Stimulated activated CD4-positive, alpha-beta T cell treated with anti-CD3 and anti-CD28 coated beads, Interleukin-1b, Interleukin-23, amount 100 ng/mL, for 24 hours (primary cell): ENCODE measurements at places on chromosomes 5 and 9.

GRCh38 chr5:79560771-79561524, 47.0 kb upstream of the HOMER1 start:
- no peak for DNase-seq

GRCh38 chr9:95592931-95593330, 76.2 kb upstream of the PTCH1 start:
- DNase-seq: no peak

DNA sequence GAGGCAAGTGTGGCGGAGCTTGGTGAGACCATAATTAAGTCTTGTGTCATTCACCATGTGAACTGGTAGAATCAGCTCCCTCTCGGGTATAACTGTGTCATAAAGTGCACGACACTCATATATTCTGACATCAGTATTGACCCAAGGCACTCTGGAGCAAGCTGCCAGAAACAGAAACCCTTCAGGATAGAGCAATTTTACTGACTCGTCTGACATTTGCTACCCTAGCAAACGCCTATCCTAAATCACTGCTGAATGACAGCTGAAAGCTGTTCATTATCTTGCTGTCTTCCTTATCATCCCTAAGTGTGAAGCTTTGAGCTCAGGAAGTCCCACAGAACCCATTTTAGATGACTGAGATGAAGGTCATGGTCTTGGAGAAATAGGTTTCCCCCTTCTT, 27.8 kb downstream of the PTCH1 start:
- DNase-seq: no peak

GRCh38 chr5:137370096-137371071, 128.7 kb downstream of the SPOCK1 start:
- no peak for DNase-seq

- DNase-seq: no peak
Observed at GRCh38 chr9:74333384-74334032, 163.6 kb upstream of the RORB start.

GRCh38 chr9:116162241-116162781, 8.7 kb downstream of the PAPPA start:
- DNase-seq: no peak

DNA sequence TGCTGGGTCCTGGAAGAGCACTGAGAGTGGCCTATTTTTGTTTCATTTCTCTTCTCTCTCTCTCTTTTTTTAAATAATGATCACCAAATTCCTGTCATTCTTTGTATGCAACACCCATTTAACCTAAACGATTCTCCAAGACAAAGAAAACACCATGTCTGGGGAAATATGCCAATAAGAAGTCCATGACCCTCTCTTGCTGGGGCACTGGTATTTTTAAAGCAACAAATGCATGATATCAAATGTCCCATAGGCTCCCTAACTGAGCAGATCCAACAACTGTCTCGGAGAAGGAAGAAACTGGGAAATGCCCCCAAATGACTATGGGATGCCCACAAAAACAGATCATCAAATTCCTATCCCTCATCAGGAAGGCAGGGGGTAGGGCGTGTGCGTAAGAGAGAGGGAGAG, 567.4 kb downstream of the CCDC171 start:
- no peak for DNase-seq

GRCh38 chr5:181149355-181149754, 2.0 kb downstream of the OR2V2 start:
- no peak for DNase-seq

DNA sequence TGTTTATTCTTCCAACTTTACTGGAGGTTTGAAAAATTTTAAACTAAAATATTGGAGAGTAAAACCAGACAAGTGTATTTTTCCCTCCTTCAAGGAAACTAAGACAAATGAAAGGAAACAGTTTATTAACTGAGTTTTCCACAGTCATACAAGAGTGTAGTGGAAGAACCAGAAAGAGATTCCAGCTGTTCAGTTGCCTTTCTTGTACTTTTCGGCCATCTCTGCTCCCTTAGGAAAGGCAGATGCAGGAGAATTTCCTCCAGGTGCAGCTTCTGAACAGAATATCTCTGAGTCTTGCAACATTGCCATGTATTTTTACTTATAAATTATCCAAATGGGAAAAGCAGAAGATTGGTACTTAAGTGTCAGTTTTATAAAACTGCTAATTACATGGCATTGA, 217.1 kb downstream of the MAST4 start:
- DNase-seq: no peak

- no peak for DNase-seq
Observed at GRCh38 chr5:82100303-82101077, 128.7 kb downstream of the ATG10 start.

- DNase-seq: no peak
Observed at GRCh38 chr9:135565141-135565628, 3.6 kb downstream of the PAEP start.

- no peak for DNase-seq
Observed at GRCh38 chr5:157350939-157351801, 85.2 kb downstream of the CYFIP2 start.

- no peak for DNase-seq
Observed at GRCh38 chr5:171624396-171624795, 161.2 kb upstream of the SMIM23 start.

DNA sequence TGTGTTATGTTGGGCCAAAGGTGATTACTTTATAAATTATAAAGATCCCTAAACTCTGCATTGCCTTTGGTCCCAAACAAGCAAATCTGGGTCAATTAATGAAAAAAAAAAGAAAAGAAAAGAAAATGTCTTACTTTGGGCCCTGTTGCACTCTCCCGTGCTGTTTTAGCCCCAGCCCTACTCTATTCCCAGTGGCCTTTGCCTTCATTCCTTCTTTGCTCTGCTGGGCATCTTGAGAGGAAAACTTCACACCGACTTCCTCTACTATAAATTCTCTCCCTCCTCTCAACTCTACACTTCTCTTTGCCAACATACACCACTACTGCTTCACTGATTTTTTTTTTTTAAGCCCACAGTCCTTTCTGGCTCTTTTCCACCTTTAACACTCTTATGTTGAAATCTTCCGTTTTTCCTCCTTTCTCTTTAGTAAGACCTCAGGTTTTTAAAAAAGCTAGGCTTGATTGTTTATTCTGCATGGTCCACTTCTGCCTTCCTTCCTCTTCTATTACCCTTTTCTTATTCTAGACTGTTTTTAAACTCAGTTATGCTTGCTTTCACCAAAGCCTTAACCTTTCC, 4.5 kb upstream of the MSMP start:
- DNase-seq: no peak

DNA sequence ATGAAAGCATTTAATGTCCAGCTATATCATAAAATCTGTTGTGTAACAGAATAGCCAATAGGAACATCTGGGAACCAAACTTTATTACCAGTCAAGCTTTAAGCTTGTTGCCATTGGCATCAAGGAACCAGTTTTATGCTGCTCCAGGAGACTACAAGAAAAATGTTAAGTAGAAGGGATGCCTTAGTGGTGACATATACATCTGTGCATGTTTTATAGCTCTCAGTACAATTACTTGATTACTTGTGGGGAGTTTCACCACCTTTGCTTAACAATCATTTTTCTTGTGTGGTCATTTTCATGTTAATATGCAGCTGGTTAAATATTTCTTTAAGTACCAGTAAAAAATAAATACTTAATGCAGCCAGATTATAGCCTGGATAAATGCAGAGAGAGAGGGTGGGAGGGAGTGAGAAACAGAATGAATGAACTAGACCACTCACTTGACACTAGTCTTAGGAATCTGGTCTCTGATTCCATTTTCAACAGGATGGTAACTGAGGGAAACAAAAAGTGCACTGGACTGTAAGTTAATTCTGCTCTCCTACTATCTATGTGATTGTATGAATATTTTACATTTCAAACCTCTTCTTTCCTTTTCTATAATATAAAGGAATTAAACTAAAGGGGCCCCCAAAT, 35.7 kb upstream of the LURAP1L start:
- no peak for DNase-seq

GRCh38 chr5:121638126-121638525, 213.6 kb upstream of the FTMT start:
- no peak for DNase-seq

- DNase-seq: no peak
Observed at GRCh38 chr5:132254321-132254977, 3.0 kb upstream of the PDLIM4 start.

DNA sequence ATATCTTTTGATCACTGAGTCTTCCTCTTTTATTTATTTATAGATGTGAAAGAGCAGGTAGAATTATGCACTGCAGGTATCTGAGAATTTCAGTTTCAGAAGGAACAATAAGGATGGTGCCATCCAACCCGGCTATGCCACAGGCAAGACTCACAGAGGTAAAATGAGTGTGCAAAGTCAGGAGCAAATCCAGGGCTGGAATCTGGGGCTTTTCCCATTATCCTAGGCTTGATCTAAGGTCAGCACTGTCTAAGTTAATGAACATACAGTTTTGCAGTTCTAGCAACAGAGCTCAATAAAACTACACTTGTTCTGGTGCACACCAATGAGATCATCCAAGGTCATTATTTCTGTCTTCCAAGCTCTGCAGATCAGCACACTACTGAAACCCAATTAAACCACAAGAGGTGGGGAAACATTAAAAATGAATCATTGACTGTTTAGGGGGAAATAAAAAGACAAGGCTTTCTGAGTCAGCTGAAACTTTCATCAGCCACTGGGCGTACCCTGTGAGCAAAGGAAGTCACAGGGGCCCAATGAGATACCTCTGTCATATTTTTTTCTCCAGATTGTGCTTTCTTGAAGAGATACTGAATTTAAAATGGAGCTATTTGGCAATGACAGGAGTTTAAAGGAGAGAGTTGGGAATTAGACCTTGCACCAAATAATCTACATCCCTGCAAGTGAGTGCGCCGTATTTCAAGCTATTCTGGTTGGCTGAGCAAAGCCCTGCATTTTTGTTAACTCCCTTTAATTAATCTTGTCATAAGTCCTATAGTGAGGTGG, 662.2 kb upstream of the ZNF608 start:
- no peak for DNase-seq

DNA sequence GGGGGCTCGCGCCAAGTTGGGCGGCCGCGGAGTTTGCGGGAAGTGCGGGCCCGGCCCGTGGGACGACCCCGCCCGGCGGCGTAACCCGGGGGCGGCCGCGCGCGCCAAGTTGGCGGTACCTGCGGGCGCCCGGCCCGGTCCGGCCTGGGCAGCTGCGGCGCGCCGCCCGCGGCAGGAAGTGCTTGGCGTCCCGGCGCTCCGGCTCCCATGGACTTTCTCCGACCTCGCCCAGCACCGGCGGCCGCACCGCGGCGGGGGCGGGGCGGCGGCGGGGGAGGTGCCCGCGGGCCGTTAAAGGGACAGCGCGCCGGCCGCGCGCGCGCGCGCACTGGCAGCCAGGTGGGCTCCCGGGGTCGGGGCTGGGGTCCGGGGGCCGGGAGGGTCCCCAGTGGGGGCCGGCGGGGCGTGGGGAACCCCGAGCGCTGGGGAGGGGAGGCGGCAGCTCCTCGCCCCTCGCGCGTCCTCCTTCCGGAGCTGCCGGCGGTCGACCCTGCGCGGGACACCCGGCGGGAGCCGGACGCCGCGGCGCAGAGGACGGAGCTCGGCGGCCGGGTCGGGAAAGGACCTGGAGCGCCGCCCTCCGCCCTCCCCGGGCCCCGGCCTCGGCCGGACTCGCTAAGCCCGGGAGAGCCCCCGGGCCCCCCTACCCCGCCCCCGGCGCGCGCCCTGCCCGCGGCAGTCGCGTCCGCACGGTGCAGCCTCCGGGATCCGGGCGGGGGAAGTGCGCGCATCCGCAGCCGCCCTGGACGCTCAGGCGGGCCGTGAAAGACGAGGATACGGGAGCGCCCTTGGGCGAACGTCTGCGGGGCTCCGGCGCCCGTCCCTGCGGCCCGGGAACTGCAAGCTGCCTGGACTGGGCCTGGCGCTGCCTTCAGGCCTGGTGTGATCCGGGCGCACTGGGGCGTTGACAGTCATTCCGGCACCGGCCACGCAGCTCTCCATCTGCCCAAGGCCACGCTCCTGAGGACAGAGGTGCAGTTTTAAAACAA, at the start of gene NACC2:
NACC2 (minus strand) TSS at position 220 of the 989 bp plus-strand sequence. CDS start 44,768 bp downstream, outside the sequence.
- DNase-seq: no peak

DNA sequence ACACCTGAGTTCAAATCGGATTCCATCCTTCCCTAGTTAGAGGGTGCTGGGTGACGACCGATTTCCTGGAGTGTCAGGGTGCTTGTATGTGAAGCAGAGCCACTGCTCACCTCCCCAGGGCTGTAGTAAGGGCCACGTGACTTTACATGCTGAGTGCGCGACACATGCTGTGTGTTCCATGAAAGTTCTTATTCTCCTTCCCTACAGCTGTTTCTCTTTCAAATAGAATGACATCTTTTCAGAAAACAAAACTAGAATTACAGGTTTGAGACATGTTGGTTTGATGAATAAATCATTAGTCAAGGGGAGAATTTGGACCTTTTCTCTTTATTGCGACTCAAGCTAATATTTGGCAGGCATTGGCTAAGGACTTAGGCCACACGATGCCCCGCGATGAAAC, 113.1 kb downstream of the JMY start:
- no peak for DNase-seq

GRCh38 chr9:34458959-34459340, 345 bp downstream of the DNAI1 start:
- DNase-seq: no peak

- DNase-seq: no peak
Observed at GRCh38 chr5:147359101-147359500, 124.3 kb downstream of the STK32A start.

- DNase-seq: no peak
Observed at GRCh38 chr9:135204177-135204576, 116.7 kb downstream of the OLFM1 start.

- no peak for DNase-seq
Observed at GRCh38 chr5:39217365-39218281, 1.7 kb downstream of the FYB1 start.

- DNase-seq: no peak
Observed at GRCh38 chr9:133779516-133780403, 41.6 kb upstream of the SARDH start.

DNA sequence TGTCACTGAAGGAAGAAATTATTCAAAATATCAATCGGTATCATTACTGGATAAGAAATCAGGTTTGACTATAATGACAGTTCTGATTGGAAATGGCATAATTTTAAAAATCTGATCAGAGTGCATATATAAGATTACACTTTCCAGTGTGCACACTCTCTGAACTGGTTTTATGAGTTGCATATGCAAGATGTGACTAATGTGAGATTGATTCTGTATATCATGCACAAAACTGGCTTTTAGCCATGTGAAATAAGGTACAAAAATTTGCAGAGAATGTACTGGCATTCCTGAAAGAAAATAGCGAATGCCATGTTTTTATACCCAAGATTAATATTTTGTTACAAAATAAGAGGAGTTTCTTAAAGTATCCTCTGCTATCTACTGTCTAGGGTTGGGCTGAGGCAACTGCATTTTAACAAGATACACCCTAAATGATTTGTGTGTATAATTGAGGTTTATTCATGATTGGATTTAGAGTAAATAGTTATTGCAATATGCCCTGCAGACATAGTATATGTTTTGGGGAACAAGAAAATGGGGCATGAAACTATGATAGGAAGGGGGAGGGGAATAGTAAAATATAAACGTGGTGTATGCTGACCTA, 70.7 kb downstream of the LNPEP start:
- DNase-seq: no peak

- no peak for DNase-seq
Observed at GRCh38 chr5:115941051-115941675, 21.1 kb upstream of the LVRN start.
